ENCODE measurements at places on chromosomes 5 and 9.

DNA sequence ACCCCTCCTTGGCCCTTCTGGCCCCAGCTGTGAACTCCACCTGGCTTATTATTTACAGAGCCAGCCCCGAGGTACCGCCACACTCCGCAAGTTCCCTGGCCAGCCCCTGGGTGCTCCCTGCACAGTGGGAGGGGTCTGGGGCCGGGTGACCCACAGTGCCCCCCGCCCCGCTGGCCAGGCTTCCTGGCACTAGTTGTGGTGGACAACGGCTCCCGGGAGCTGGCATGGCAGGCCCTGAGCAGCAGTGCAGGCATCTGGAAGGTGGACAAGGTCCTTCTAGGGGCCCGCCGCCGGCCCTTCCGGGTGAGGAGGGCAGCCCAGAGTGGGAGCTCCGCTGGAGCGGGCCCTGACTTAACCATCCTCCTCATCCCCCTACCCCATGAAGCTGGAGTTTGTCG lies 3.9 kb downstream of the MAMDC4 start:
- DNase-seq: no peak

DNA sequence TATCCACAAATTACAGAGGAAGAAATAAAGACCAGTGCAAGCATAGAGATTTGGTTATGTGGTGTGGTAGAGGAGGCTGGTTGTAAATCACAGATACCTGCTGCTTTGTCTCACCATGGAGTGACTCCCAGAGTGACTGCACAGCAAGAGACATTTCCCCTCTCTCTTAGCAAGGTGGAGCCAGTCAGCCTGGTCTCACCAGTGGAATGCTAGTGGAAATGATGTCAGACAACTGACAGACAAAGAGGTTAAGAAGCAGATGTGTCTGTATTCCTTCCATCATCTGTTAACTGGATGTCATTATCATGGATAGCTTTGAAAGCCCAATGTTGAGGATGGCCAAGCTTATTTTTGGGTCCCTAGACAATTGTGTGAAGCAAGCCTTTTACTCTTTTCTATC lies 509.4 kb upstream of the SEMA6A start:
- no peak for DNase-seq

GRCh38 chr9:132939169-132939568 lies 5.2 kb downstream of the TSC1 start:
- no peak for DNase-seq

DNA sequence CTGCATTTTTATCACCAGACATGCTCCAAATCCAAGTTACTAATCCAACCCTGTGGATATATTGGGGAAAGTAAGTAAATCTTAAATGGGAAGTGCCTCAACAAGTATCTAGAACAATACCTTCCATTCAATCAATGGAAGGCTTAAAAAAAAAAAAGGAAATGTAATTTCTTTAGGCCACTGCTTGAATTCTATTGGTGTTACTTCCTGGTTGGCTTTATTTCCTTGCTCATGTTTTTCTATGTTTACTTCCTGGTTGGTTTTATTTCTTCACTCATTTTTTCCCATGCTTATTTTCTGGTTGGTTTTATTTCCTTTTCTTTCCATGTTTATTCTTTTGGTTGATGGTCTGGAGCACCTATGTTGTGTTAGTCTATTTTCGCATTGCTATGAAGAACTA lies 363.9 kb downstream of the KDM4C start:
- no peak for DNase-seq

DNA sequence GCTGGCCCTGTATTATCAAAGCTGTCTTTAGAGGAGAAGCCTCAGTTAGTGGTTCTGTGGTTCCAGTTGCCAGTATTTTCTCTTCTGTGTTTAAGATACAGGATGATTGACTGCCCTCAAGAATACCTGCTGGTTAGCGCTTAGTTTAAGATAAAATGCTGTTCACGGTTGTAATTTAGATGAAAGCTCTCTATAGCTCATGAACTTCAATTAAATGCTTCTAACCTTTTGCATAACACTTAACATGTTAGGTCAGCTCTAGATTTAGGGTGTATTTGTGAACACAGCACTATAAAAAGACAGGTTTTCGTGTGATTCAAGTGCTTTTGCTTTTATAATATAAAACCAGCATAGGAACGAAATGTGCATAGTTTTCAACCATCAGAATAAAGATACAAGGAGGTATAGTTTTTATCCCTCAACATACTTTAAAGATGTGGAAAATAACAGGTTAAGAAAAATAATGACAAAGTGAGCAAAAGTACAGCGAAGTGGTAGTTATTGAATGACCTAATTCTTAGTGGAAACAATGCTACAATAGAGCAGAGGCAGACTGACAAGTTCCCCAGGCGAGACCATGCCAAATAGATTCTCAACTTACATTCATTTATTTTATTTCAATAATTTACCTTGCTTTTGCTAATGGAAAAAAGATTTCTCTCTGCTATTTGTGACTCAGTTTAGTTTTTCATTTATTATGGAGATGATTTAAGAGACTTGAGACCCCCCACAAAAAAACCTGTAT lies 602.6 kb upstream of the DMAC1 start:
- no peak for DNase-seq

- no peak for DNase-seq
These were observed 57.4 kb upstream of the RANBP6 start for GRCh38 chr9:6072865-6073264.

DNA sequence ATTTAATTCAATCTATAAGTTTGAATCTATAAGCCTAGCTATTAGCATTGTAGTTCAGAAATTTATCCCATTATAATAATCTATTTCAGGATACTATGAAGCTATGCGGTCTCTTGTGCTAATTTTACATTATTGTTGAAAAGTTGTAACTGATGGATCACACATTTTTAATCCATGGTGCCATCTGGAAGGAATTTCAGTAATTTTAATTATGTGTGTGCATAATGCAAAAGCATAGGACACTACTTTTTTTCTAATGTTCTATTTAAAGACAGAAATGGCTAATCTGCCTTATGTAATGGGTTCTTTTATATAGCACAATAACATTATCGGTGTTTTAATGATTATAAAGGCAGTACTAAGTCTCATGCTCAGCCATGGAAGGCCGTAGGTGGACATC lies 90.6 kb downstream of the HOMER1 start:
- no peak for DNase-seq

DNA sequence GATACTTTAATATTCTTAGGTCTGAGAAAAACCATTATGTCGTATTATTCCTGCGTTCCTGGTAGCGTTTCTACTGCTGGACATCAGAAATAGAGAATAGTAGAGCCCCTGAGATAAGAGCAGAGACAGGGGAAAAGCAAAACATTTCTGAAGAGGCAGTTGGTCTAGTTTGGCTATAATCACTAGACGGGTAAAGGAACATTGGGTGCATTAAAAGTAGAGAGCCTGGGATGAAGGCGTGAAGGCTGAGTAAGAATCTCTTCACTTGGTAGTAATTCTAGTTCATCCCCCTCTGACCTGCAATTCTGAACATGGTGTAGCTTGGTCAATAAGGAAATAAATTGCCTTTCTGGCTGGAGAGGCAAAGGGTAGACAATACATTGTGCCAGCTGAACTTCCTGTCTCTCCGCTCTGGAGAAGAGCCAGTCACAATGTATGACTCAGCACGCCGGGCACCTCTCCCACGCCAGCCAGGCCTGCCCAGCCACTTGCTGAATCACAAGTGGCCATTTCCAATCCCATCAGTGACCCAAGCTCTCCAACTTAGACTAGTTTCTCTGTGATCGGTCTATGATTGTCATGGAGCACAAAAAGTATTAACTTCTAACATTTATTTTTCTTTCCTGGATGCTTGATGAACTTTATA lies 75.4 kb downstream of the STK32A start:
- DNase-seq: peak; percentile 8

- no peak for DNase-seq
These were observed 19.1 kb upstream of the TRIO start for GRCh38 chr5:14123974-14124482.

GRCh38 chr5:176185133-176185733 lies 53.0 kb upstream of the SIMC1 start:
- no peak for DNase-seq

- peak; percentile 74 for DNase-seq
These were observed 4.4 kb downstream of the SLC25A25 start for GRCh38 chr9:128072144-128073021.

DNA sequence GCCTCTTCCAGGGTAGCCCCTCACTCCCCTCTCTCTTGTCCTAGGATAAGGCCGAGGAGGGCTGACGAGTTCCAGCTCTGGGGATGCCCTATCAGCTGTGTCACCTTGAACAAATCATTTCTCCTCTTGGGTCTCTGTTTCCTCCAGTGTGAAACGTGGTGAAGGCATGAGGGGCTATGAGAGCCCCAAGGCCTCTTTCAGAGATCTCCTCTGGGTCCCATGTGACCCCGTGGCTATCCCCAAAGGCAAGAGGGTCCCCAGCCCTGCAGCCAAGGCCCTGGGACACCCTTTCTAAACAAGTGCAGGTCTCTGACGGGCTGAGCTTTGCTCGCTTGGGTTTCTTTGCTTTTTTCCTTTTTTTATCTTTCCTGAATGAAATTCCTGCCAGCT lies 25.5 kb upstream of the SPTLC1 start:
- DNase-seq: no peak

All from hippocampal formation (tissue), 2 donors.